ENCODE measurements at places on chromosomes 11 and 22. TPM values are rescaled to one million over a fixed set of nuclear protein-coding genes. Genes with fewer than 3 reads are reported as not detected.

The OAF gene
- 22.8 TPM for total RNA-seq

The GLB1L2 gene
- total RNA-seq = 0.93 TPM

The MTMR2 gene
- total RNA-seq = 83.1 TPM

The KLHDC7B gene
- total RNA-seq = not detected

The RFPL3 gene
- total RNA-seq = not detected

The MRGPRX3 gene
- not detected for total RNA-seq

The FDX1 gene
- total RNA-seq = 11.6 TPM

The APOC3 gene
- total RNA-seq = not detected

The PLA2G3 gene
- total RNA-seq = 0.29 TPM

The PSMA1 gene
- total RNA-seq = 232 TPM

The NPAS4 gene
- total RNA-seq = not detected

The ANKK1 gene
- 0.07 TPM for total RNA-seq

The TMEM151A gene
- not detected for total RNA-seq

The C11orf21 gene
- total RNA-seq = not detected

The OR10D3 gene
- under 0.01 TPM for total RNA-seq
